ENCODE measurements at places on chromosomes 12 and 14. TPM values are rescaled to one million over a fixed set of nuclear protein-coding genes. Genes with fewer than 3 reads are reported as not detected.

Gene TNS2
- total RNA-seq: 206 TPM

Gene CMTM5
- not detected for total RNA-seq

Gene KRT78
- not detected for total RNA-seq

Gene RIPK3
- 16.9 TPM for total RNA-seq

Gene KRT2
- not detected for total RNA-seq

Gene GRIN2B
- total RNA-seq: 0.27 TPM

- no peak for DNase-seq
- no peaks in the 10 kb centered on the region for H3K36me3 ChIP-seq
- no peak overlapping the region for H3K27ac ChIP-seq
- H3K4me1 ChIP-seq: no peaks in the 10 kb centered on the region
Observed at GRCh38 chr14:72775923-72776554, 117.9 kb downstream of the DPF3 start.

DNA sequence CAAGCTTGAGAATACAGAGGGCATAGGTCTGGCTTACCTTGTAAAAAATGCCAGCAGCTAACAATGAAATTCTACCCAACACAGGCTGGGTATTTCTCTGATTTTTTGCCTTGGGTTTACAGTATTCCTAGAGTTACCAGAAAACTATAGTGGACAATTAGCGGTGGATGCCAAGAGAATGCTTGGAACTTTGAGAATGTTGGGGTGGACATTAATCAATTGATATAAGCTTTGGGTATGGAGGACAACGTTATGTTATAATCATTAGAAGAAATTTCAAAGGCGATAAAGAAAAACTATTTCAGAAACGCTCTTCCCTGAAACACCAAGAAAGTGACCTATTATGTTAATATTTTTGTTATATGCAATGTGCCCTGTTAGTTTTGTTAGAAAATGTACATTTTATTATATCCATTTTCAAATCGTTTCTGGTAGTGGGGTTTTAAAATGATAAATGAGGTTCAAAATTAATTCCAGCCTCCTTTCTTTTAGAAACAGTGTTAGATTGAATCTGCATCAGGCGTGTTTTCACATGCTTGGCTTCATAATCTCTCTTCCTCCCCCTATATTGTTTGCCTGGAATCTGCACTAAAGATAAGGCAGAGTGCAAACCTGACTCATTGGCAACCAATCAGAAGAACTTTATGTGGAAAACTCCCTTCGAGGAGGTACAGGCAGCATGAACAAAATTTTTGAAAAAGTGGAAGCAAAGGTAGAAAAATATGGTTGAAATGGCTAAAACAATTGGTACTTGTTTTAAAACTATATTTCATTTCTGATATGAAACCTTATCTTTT, 1.4 kb upstream of the PTPRQ start:
- no peaks in the 10 kb centered on the region for H3K27me3 ChIP-seq
- H3K27ac ChIP-seq: no peak overlapping the region
- no peaks in the 10 kb centered on the region for H3K36me3 ChIP-seq
- no peak for DNase-seq
- H3K4me3 ChIP-seq: no peak overlapping the region
- H3K4me1 ChIP-seq: peaks cover 5% of the 10 kb centered on the region

GRCh38 chr12:10363914-10364814, 25.7 kb downstream of the KLRK1 start:
- no peaks in the 10 kb centered on the region for H3K27me3 ChIP-seq
- peak; percentile 36 for DNase-seq
- peaks cover 14% of the 10 kb centered on the region for H3K4me1 ChIP-seq
- H3K27ac ChIP-seq: peak overlapping the region; percentile 90
- no peaks in the 10 kb centered on the region for H3K36me3 ChIP-seq
- no peak overlapping the region for H3K4me3 ChIP-seq

DNA sequence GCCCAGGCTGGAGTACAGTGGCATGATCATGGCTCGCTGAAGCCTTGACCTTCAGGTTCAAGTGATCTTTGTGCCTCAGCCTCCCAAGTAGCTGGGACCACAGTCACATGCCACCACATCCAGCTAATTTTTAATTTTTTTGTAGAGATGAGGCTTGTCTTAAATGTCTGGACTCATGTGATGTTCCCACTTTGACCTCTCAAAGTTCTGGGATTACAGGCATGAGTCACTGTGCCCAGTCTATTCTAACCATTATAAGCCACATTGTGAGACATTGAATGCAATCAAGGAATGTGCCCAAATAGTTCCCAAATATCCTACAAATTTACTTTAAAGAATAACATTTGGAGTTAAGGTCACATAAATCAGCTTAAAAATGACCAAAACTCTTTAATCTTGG, 130.7 kb upstream of the ARID2 start:
- no peak overlapping the region for H3K27ac ChIP-seq
- H3K4me1 ChIP-seq: no peaks in the 10 kb centered on the region
- no peak for DNase-seq
- H3K27me3 ChIP-seq: no peaks in the 10 kb centered on the region
- H3K36me3 ChIP-seq: no peaks in the 10 kb centered on the region

- no peak overlapping the region for H3K27ac ChIP-seq
- H3K36me3 ChIP-seq: no peaks in the 10 kb centered on the region
- H3K27me3 ChIP-seq: no peaks in the 10 kb centered on the region
- H3K4me3 ChIP-seq: no peak overlapping the region
Observed at GRCh38 chr14:53957739-53958138, 1.1 kb upstream of the BMP4 start.

- H3K4me1 ChIP-seq: no peaks in the 10 kb centered on the region
- no peaks in the 10 kb centered on the region for H3K27me3 ChIP-seq
- H3K27ac ChIP-seq: no peak overlapping the region
- DNase-seq: no peak
Observed at GRCh38 chr12:112761366-112761986, 30.1 kb upstream of the RPH3A start.

DNA sequence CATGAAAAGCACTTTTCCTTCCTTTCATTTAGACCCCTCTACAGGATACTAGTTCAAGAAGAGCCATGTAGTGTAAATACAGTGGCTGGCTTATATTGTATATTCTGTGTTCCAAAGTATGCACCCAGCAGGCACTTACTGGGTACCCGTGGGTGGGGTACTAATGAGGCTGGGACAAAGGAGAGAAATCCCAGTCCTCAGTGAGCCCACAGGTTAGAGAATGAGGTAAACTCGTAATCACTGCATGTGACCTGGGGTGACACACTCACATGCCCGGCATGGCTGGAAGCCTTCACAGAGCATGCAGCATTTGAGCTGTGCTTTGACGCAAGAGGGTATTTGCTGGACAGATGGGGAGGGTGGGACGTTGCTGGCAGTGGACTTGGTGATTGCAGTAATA, 17.1 kb downstream of the SLC24A4 start:
- no peaks in the 10 kb centered on the region for H3K4me1 ChIP-seq
- no peak overlapping the region for H3K4me3 ChIP-seq
- no peak overlapping the region for H3K27ac ChIP-seq
- no peaks in the 10 kb centered on the region for H3K36me3 ChIP-seq

DNA sequence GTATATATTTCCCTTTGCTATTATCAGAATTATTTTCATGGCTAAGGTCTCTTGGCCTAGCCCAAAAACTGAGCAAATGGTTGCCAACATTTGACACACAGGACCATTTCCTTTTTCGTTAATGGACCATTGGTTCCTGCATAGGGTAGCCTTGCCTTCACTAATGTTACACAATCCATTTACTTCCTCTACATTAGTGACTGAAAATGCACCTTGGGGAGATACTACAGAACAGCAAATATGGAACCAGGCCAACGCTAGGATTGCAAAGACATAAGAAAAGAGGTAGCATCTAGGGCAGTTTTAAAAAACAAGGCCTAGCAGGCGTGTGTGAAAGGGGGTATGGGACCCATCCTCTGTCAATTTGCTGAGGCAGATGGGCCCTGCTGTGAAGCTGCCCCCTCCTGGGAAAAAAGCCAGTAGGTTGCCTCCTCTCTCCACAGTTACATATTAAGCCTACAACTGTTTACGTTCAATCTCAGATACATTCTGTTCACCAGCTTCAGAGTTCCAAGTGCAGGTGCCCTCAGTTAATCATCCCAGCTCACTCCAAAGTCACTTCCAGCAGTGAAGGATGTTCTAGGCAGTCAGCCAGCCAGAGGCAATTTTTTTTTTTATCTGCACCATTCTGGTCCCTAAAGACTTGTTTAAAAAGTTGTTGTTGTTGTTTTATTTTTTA, 15.0 kb downstream of the AQP6 start:
- peaks cover 10% of the 10 kb centered on the region for H3K36me3 ChIP-seq
- peak; percentile 33 for DNase-seq
- H3K4me1 ChIP-seq: peaks cover 18% of the 10 kb centered on the region

GRCh38 chr12:122499991-122500684, 594 bp downstream of the ZCCHC8 start:
- DNase-seq: peak; percentile 59
- peaks cover 25% of the 10 kb centered on the region for H3K4me1 ChIP-seq
- H3K36me3 ChIP-seq: peaks cover 24% of the 10 kb centered on the region
- H3K27ac ChIP-seq: peak overlapping the region; percentile 98

- H3K27ac ChIP-seq: no peak overlapping the region
- H3K27me3 ChIP-seq: no peaks in the 10 kb centered on the region
- no peak overlapping the region for H3K4me3 ChIP-seq
- no peaks in the 10 kb centered on the region for H3K36me3 ChIP-seq
- no peaks in the 10 kb centered on the region for H3K4me1 ChIP-seq
Observed at GRCh38 chr14:85038526-85039352, 491.2 kb upstream of the FLRT2 start.

DNA sequence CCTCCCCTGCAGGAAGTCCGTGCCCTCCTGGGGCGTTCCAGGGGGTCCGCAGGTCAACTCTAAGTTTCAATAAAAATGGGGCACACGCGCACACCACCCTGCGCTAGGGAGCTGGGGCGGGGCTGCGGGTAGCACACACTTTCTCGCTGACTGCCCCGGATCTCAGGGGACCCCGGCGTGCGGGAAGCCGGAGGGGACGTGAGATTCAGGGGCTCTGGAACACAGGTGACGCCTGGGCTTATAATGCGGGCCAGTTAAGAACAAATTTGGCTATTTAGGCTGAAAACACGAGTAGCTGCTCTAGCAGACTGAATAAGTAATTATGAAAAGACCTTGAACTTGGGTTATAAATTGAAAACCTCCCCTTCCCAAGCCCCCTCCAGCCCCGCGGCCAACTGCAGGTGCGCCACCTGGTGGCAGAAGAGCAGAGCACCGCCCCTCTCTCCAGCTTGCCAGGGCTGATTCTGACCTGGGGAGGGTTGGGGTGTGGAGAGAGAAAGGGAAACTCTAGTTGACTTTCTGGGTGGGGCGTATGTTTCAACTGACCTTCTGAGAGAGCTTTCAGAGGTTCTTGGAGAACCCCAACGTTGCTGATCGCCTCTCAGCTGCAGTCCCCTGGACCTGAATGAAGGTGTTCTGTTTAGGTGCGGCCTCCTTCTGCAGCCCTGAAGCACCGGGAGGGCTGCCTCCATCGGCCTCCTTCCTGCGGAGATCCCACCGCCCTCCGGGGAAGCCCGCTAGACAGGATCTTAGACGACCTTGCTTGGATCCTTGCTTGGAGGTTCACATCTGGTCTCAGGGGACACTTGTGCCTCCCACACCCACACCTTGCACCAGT, 118.4 kb upstream of the EVL start:
- H3K4me1 ChIP-seq: peaks cover 45% of the 10 kb centered on the region
- peaks cover 4% of the 10 kb centered on the region for H3K36me3 ChIP-seq
- no peaks in the 10 kb centered on the region for H3K27me3 ChIP-seq
- no peak overlapping the region for H3K4me3 ChIP-seq

DNA sequence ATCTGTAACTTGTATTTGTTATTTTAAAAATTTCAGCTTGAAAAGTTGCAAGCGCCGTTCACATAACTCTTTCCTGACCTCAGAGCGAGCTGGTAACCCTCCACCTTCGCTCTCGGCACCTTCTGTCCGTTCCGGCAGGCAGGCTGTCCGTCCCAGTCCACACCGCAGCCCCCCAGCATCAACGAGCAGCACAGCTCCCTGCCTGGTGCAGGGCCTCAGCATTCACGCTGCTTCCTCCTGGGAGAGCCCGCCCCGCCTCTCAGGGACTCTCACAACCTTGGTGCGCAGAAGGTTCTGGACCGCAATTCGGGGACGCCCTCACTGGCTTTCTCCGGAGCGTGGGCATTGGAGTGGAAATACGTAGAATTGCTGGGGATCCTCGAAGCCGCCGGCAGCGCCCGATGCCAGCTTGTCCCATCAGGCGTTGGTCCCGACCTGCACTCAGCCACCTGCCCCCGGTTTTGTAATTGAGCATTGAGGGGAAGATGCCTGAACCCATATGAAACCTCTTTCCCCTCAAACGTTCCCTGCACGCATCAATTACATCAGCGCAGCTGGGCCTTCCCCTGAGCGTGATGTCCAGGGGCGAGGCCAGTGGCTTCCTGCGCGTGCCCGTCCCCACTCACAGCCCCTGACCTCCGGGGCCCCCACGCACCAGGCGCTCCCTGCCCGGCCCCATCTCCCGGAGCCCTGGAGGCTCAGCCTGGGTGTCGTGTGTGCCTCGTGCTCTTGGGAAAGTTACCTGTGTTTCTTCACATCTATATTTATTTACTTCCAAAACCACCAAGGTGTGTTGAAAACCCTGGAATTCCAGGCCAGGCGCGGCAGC, 19.1 kb downstream of the LRCOL1 start:
- H3K4me1 ChIP-seq: peaks cover 8% of the 10 kb centered on the region
- no peak overlapping the region for H3K4me3 ChIP-seq
- no peak overlapping the region for H3K27ac ChIP-seq
- no peak for DNase-seq

GRCh38 chr14:95098984-95099599, 58.2 kb downstream of the DICER1 start:
- H3K4me3 ChIP-seq: no peak overlapping the region
- H3K27ac ChIP-seq: no peak overlapping the region
- no peak for DNase-seq

DNA sequence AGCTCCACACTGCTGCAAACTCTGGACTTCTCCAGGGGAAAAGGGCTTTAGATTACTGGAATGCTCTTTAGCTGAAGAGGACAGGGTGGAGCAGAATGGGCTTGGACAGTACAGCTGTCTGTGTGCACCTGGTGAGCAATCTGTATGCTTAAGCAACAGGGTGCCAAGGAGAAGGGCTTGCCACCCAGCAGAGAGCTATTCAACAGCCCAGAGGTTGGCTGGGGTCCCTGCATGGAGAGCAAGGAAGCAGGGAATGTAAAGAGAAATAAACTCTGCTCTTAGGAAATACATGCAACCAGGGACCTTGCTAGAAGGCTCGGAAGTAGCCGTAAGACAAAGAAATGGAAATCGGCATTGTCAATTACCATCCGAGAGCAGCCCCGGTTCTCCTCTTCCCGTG, 53.0 kb upstream of the CORO1C start:
- peaks cover 44% of the 10 kb centered on the region for H3K36me3 ChIP-seq
- no peak overlapping the region for H3K4me3 ChIP-seq
- H3K27ac ChIP-seq: peak overlapping the region; percentile 40
- H3K4me1 ChIP-seq: peaks cover 14% of the 10 kb centered on the region

- peaks cover 6% of the 10 kb centered on the region for H3K4me1 ChIP-seq
- no peaks in the 10 kb centered on the region for H3K27me3 ChIP-seq
- no peaks in the 10 kb centered on the region for H3K36me3 ChIP-seq
- H3K4me3 ChIP-seq: no peak overlapping the region
- peak; percentile 41 for DNase-seq
Observed at GRCh38 chr12:25276199-25276937, 25.6 kb upstream of the KRAS start.

GRCh38 chr14:93040982-93041381, 74.7 kb downstream of the ITPK1 start:
- H3K27me3 ChIP-seq: no peaks in the 10 kb centered on the region
- H3K27ac ChIP-seq: peak overlapping the region; percentile 81
- H3K4me3 ChIP-seq: no peak overlapping the region
- H3K36me3 ChIP-seq: no peaks in the 10 kb centered on the region
- peaks cover 63% of the 10 kb centered on the region for H3K4me1 ChIP-seq
- DNase-seq: no peak
